ENCODE measurements at places on chromosomes 6 and 20.

DNA sequence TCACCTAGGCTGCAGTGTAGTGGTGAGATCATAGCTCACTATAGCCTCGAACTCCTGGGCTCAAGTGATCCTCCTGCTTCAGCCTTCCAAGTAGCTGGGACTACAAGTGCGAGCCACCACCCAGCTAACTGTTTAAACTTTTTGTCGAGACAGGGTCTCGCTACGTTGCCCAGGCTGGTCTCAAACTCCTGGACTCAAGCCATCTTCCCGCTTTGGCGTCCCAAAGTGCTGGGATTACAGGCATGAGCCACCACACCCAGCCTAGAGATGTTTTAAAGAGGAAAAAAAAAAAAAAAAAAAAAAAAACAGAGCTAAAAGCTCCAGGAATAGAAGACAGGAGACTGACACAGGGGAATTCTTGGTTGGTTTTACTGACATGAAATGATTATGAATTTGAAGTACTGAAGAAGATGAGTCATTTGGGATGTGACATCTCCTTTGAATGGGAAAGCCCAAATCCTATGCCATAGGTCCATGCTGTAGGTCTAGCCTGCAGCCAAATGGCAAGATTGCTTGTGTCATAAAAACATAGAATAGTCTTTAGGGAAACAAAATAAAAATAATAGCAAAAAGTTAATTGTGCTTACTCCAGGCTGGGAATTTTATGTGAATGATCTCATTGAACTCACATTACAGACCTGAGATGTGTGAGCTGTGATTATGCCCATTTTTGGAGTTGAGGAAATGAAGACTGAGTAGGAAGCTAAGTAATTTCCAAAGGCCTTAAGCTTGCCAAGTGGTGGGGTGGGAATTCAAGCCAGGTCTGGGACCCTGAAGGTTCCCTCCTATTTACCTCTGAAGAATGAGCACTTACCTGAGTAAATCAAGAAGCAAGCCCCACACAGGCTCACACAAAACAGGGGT is 24.3 kb upstream of the NHSL1 start:
- no peak for DNase-seq

- DNase-seq, result no peak
Measured at GRCh38 chr20:8036771-8037170, 17.2 kb upstream of the TMX4 start.

- no peak for DNase-seq
Measured at GRCh38 chr6:18240230-18240629, 24.1 kb downstream of the DEK start.

- DNase-seq, result no peak
Measured at GRCh38 chr6:36319436-36319762, 17.3 kb downstream of the BNIP5 start.

DNA sequence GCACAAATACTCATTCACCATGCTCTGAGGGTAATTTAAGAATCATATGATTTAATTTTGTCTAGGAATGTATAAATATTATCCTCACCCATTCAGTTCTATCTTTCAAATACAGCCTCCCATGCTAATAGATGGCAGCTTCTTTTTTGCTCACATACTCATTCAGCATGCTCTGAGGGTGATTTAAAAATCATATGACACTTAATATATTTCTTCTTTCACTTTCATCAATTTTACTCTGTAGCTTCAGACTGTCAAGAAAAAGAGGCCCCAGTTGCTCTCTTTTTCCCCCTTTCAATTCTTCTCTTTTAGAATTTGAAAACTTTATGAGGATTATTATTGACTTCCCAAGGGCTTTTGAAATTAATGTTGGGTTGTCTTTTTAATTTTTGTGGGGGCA is 161.7 kb upstream of the LAMP5 start:
- no peak for DNase-seq

DNA sequence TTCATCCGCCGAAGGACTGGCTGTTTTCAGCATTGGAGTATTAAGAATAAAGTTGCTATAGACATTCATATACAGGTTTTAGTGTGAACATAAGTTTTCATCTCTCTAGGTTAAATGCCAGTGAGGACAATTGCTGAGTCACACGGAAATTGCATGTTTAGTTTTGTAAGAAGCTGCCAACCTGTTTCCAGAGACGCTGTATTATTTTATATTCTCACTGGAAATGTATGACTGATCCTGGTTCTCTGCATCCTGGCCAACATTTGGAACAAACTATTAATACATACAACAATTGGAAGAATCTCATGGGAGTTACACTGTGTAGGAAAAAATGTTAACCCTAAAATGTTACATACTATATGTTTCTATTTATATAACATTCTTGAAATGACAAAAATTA is 16.7 kb upstream of the TGM6 start:
- no peak for DNase-seq

DNA sequence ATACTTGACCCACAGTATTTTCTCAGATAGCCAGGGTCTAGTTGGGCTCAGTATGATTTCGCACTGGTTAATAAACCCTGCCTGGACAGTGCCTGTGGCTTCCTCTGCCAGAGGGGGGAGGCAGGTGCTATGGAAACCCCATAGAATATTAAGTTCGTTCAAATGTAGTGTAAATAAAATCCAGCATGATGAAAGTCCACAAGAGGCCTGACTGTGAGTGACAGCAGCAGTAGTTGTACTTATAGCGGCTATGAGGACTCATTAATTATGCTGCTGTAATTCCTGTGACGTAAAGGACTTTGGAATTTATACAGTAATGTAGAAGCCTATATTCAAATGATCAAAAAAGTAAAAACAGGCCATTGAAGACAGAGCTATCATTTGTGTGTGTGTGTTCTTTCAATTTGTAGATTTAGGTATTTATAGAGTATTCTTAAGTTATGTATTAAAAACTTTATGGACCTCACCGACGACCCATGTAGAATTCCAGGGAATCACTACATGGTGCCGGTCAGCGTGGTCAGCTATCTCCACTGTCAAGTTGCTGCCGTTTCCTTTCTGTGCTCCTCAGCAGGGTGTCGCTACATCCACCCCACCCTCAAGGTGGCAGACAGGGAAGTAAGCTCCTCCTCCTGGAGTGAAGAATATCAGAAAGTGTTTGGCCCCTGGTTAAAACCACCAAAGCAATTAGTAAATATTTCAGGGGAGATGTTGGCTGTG is 10.0 kb downstream of the PYGB start:
- DNase-seq, result no peak

GRCh38 chr6:39173270-39173669 is 56.0 kb downstream of the KCNK5 start:
- peak; percentile 86 for DNase-seq

DNA sequence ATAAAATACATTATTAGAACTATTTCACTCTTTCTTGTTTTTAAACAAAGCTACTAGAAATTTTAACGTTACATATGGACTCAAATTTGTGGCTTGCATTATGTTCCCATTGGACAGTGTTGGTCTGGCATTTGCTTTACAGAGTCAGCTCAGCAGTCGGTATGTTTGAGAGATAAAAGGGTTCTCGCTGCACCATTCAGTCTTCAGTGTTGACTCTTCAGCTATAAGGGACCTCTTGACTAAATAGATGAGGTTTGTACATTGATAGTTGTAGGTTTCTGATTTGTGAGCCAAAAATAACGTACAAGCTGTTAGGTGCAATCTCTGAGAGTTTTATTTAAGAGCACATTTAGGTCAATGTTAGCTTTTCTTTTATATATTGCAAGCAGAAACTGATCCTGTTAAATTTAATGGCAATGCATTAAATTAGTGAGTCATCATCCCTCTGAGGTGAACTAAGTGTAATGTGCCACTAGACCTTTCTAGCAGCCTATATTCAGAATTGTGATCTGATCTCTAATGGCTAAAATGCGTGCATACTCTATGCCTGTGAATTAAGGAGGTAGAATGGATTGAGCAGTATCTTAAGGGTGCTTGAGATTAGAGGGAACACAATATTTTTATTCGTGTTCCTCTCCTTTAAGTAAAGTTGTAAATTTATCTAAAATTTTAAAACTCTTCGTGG is 485.6 kb upstream of the SYNCRIP start:
- DNase-seq, result no peak
